Activated CD4-positive, alpha-beta T cell treated with anti-CD3 and anti-CD28 coated beads, Interleukin-2, amount 50 U/mL, for 48 hours (primary cell): ENCODE measurements at places on chromosomes 1 and 21.

GRCh38 chr1:110050602-110051261 is 16.3 kb downstream of the STRIP1 start:
- DNase-seq: no peak

GRCh38 chr21:29187944-29188343 is 57.5 kb downstream of the MAP3K7CL start:
- DNase-seq: no peak

- DNase-seq: no peak
Observed at GRCh38 chr1:154940651-154941194, 4.2 kb upstream of the PMVK start.

GRCh38 chr1:164736137-164736536 is 177.2 kb downstream of the PBX1 start:
- no peak for DNase-seq

DNA sequence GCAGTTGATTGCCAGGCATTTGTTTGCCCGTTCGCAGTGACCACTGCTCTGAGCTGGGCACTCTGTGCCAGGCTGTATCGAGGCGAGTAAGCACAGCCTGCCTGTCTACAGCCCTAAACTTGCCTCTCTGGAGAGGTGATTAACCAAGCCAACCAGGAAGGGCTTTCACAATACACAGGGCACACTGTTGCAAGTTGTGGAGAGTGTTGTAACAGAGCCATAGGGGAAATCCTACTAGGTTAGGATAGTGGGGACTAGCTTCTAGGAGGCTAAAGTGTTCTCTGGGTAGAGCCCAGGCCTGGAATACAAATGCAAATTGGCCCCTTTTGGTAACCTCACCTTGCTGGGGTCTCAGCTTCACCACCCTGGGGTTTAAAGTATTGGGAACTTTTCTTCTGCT is 23.8 kb downstream of the PRDM2 start:
- DNase-seq: no peak

DNA sequence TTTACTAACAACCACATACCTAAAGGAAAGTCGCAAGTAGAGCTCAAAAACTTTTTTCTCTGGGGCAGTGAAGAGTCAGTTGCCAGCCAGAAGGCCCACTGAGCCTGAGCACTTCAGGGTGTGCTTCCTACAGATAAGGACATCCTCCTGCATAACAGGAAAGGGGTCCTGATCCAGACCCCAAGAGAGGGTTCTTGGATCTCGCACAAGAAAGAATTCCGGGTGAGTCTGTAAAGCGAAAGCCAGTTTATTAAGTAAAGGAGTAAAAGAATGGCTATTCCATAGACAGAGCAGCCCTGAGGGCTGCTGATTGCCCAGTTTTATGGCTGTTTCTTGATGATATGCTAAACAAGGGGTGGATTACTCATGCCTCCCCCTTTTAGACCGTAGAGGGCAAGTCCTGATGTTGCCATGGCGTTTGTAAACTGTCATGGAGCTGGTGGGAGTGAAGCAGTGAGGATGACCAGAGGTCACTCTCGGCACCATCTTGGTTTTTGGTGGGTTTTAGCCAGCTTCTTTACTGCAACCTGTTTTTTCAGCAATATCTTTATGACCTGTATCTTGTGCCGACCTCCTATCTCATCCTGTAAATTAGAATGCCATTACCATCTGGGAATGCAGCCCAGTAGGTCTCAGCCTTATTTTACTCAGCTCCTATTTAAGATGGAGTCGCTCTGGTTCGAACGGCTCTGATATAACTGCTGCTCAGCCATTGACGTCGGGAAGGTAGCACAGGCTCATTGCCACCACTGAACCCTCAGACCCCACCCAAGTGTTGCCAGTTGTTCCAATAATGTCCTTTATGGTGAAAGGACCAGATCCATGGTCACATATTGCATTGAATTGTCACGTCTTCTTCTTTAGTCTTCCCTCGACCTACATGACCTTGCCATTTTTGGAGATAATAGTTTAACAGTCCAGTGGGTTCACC is 96.6 kb upstream of the ERRFI1 start:
- DNase-seq: no peak

- no peak for DNase-seq
Observed at GRCh38 chr1:70265946-70266345, 44.8 kb downstream of the SRSF11 start.

DNA sequence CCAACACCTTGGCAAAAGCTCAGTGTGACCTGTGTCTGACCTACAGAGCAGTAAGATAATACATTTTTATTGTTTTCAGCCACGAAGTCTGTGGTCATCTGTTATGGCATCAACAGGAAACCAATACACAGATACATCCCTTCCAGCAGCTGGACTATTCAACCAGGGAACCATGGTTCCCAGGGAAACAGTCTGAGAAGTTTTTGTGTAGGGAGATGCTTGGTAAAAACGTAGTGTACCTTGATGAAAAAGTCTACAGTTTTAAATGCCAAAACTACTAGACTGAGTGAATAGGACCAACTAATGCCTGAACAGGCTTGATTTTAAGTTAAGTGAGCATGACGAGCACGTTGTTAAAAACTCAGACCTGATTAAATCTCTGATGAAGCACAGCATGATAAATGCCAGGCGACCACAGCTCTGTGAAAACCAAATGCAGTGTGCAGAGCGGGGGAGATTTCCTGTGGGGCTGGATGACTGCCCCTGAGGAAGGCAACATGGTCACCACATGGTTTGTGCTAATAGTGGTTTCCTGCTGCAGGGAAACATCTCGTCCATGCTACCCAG is 228.9 kb downstream of the TNR start:
- DNase-seq: peak; percentile 6

DNA sequence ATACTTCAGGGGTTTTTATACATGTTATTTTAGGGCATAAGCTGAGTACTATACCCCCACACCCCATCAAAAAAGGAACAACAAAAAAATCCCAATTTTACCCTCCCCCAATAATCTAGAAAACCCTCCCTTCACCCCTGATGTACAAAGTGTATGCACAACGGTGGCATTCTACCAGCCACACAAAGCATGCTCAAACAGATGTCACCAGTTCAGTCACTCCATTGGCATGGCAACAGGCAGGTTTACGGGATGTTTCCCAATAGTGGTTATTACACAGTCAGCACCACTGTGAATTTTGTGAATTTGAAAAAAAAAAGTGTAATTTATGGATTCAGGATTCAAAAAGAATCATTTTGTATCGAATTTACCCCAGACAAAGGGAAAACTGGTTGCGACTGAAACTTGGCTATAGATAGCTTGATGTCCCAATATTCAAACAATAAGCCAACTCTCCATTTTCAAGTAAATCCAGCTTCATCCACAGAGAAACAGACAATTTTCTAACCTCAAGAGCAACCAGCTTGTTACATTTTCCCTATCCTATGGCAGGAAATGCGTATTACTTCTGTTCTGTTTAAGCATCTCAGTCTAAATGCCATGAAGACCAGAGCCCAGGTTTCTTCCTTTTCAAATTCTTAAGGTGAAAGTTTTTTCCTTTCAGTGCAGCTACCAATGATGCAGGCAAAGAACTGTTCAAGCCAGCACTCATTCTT is 34.0 kb upstream of the SLC45A3 start:
- DNase-seq: no peak

DNA sequence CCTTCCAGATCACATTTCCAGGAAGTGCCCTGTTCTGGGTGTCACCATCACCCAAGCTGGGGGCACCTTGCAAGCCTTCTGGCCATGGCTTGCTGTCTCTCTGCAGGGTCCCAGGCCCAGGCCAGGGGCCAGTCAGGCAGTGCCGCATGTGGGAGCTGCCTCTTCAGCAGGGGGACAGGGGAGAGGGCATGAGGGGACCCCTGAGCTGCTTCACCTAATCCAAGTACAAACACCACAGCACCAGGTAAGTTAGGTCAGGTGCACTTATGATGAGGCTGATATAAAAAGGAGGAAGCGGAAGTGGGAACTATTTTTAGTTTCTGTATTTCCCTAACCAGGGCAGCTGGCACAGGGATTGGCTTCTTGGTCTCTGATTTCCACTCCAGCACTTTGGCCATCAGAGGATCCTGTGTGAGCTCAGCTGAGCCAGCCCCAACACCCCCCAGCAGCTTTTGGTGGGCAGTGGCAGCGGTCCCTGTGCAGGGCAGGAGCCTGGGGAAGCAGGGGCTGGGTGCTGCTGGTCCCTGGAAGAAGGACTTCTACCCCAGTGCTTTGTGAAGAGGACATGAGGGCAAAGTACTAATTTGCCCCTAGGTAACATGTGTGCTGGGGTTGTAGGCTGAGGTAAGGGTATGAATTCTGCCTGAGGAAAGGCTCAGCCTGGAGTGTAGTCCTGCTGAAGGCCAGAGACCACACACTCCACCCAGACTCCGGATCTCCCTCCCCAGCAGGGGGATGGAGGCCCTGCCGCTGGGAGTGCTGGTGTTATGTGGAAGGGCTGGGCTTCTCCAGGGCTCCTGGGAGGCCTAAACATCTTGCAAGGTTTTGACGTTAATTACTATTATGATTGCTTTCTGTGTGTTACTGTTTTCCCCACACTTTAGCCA is 3.3 kb upstream of the PCBP3 start:
- no peak for DNase-seq
